ENCODE measurements at places on chromosomes 1 and 21.

- DNase-seq = no peak
Observed at GRCh38 chr21:37636152-37636860, 269.7 kb downstream of the DYRK1A start.

- DNase-seq = no peak
Observed at GRCh38 chr1:202117898-202118371, 4.8 kb upstream of the GPR37L1 start.

GRCh38 chr1:242827538-242827937, 303.0 kb upstream of the PLD5 start:
- no peak for DNase-seq

GRCh38 chr1:77007675-77008074, 140.4 kb downstream of the ST6GALNAC5 start:
- DNase-seq = no peak

DNA sequence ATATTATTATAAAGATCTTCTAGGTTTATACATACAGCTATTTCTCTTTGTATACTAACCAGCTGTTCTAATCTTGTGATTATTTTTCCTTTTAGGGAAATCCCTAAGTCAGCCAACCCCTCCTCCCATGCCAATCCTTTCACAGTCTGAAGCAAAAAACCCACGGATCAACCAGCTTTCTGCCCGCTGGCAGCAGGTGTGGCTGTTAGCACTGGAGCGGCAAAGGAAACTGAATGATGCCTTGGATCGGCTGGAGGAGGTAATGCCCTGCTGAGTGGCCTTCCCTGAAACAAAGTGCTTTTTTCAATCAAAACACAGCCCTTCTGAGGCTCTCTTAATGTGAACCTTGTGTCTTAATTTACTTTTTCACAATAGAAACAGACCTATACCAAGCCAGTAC, 32.4 kb upstream of the BMP8A start:
- DNase-seq = no peak

GRCh38 chr1:202058001-202058908, 47.9 kb downstream of the ELF3 start:
- DNase-seq = no peak

DNA sequence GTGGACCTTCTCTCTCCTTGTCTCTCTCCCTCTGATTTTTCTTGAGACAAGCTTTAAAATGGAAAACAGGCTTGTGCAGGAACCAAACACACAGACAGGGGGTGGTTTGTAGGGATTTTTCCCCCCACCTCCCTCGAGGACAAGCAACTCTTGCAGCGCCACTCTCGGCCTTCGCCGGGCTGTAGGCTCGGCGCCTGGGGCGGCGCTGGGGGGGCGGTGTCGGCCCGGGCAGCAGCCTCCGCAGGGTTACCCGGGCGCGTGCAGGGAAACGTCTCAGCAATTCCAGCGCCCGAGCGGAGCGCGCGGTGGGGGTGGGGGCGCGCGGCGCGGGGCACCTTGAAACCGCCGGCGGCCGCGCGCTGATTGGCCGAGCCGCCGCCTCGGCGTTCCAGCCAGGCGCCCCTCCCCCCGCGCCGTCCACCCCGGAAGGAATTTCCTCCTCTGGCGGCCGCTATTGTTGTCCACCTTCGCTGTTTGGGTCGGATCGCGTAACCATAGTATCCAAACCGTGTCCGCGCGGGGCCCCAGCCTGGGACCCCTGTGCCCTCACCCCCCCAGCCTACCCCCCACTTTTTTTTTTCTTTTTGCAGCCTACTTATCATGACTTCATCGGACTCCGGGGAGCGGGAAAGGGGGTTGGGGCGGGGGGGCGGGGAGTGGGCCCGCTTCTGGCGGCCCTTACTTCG, 59.8 kb upstream of the ACOT11 start:
- DNase-seq = peak; percentile 62

- DNase-seq = no peak
Observed at GRCh38 chr1:91643431-91643830, 142.8 kb downstream of the CDC7 start.

DNA sequence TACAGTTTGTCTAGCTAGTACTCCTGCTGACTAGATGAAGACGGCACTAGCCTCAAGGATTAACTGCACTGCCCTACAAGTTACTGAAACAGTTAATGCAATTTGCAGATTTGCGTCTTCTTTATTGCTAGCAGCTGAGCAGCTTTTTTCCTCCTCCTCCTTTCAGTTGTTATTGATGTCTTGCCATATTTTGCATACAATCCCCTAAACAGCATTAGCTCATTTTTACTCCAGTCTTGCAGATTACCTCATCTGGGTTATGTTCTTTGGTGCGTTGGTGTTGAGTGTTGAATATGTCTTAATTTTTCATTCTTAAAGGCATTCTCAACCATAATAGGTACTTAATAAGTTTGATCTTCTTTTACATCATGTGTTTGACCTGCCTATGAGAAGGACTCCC, 363.4 kb upstream of the LYPLAL1 start:
- no peak for DNase-seq

- no peak for DNase-seq
Observed at GRCh38 chr1:17228619-17229018, 20.3 kb upstream of the PADI3 start.

- DNase-seq = no peak
Observed at GRCh38 chr1:178798232-178798861, 72.5 kb downstream of the ANGPTL1 start.

DNA sequence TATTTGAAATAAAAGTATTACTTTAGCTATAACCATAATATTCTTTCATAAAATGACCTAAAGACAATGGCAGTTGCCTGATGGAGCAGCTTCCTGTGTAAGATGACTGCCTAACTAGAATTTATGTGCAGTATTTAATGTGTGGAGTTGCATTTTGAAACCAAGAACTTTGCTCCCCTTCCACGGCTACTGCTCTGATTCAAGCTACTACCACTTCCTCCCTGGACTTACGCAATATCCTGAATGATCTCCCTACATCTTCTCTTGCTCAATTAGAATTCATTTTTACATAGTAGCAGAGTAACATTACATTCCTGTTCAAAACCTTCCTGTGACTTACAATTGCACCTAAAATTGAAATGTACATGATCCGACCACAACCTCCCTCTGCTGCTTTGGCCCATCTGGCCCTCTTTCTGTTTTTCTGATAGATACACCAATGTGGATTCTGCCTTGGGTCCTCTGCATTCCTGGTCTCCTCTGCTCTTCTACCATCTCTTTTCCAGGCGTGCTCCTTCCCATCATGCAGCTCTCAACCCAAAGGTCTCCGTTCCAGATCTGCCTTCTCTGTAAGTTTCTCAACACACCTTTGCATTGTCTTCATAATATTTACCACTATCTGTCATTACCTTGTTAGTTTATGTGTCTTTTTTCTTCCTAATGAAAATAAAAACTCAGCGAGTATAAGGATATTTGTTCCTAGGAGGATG, 47.4 kb upstream of the USP25 start:
- no peak for DNase-seq

DNA sequence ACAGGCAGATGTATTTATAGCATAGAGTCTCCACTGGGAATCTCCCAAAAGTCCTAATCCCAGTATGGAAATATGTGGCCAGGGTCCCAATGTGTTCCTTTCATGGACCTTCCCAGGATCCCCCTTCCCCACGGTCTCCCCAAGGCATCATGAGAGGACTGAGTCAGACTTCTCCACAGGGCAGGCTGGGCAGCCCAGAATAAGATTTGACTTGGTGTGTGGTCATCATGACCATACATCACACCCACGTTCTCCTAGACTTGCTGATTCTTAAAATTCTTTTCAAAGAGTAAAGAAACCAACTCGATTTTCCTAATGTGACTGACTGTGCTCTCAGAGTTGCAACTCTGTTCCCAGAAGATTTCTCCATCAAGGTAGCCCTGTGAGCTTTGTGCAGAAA, 93.9 kb upstream of the CD34 start:
- no peak for DNase-seq

DNA sequence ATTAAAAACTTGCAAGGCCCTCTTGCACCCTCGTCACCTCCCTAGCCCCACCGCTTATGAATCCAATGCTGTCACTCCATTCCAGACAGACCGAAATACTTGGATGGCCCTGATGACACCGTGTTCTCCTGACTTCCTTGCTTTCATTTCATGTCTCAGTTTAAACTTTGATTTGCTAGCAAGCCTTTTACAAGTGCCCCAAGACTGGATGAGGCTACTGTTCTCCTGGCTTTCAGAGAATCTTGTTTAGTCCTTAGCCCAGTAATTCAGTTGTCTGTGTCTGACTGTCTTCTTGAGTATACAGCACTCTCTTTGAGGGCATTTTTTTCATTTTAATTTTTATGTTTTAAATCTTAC, 824 bp upstream of the IFI44L start:
- no peak for DNase-seq

- no peak for DNase-seq
Observed at GRCh38 chr1:109763646-109764415, at the start of gene EPS8L3. EPS8L3 (minus strand) TSS chr1:109763923; CDS start chr1:109761749, 2,174 bp downstream.

- DNase-seq = no peak
Observed at GRCh38 chr1:97489834-97490233, 431.0 kb downstream of the DPYD start.

DNA sequence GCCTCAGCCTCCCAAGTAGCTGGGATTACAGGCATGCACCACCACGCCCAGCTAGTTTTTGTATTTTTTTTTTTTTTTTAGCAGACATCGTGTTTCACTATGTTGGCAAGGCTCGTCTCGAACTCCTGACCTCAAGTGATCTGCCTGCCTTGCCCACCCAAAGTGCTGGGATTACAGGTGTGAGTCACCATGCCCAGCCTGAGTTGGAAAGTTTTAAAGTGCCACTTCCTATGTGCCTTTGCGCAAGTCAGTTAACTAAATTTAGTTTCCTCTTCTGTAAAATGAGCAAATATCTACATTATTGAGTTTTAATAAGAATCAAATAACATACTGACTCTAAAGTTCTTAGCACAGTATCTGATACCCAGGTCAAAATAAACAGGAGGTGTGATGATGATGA, 12.4 kb downstream of the SLC19A2 start:
- DNase-seq = no peak

GRCh38 chr1:201647722-201648065, 108.8 kb downstream of the NAV1 start:
- DNase-seq = no peak

DNA sequence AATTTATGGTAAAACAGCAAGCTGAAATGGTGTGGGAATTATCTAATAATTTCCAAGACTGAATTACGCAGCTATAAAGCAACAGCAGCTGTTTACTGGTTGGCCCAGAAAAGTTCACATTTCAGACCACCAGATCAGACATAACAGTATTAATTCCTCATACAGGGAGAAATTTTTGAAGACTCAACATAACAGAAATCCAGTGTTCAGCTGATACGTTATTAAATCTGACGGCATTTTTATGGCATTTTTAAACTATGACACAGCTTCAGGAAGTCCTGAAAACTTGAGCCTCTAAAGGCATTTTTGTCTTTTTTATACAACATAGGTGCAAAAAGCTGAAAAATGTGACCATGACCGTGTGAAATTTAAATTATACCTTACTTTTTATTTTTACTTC, 91.2 kb downstream of the APP start:
- DNase-seq = no peak

GRCh38 chr1:9721606-9722377, 70.3 kb downstream of the PIK3CD start:
- DNase-seq = peak; percentile 75

DNA sequence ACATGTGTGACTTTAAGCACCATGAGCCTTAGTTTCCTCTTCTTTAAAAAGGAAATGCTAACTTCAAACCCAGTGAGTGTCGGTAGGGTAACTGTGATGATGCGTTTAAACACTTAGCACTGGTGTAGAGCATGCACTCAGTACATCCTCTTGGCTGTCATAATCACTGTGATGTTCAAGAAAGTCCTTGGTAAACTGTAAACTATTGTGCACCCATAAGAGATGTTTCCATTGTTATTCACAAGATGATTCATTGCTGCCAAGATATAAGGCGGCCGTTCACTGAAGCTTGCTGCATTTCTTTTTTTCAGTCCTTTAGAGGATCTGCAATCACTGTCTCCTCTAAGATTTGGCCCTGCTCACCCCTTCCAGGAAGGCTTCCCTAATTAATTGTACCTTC, 61.8 kb upstream of the DAB1 start:
- DNase-seq = no peak
